ENCODE measurements at places on chromosomes 3 and 15.

DNA sequence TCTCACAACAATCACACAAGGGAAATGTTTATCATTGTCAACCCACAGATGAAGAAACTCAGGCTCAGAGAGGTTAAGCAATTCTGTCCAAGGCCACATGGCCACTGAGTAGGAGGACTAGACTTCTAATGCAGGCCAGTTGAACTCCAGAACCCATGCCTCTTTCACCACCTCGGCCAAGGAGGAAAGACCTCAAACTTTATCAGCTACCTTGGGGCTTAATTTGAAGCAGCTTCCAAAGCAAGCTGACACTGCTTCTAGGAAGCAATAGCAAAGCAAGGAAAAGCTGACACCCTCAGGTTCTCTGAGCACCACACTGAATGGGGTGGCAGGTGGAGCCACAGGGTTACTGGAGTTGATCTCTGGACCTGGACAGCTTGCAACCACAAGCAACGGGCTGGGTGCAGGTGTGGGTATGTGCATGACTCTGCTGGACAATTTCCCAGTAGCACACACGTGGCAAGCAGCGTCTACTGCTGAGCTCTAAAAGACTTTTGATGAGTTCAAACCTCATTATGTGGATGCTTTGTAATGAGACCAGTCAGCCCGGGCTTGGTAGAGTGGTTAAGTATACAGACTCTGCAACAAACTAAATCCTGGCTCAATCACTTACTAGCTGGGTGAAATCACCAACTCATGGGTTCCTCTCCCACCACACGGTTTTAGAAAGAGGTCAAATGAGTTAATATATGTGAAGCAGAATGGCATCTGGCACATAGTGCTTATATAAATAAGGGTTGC is 23.1 kb downstream of the CCNL1 start:
- DNase-seq: no peak

GRCh38 chr15:59196416-59196815 is 10.2 kb upstream of the LDHAL6B start:
- DNase-seq: no peak

GRCh38 chr3:129014148-129014547 is 13.0 kb downstream of the EFCC1 start:
- DNase-seq: no peak

GRCh38 chr15:81394603-81395002 is 20.6 kb upstream of the TMC3 start:
- no peak for DNase-seq

- no peak for DNase-seq
Measured at GRCh38 chr3:108487439-108487838, 23.0 kb downstream of the MYH15 start.

DNA sequence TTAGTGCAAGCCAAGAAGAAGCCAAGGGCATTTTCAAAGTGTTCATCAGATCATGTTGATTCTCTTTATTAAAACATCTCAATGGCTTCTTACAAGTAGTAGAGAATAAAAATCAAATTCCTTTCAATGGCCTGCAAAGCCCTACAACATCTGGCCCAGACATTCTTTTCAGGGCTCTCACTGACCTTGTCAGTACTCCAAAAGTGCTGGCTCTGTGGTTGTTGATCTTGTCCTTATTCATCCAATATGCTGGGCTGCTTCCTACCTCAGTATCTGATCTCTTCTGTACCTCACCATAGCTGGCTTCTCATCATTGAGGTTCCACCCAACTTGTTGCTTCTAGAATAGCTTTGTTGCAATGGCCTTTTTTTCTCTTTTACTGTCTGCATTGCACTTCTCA is 74.0 kb upstream of the SAMMSON start:
- DNase-seq: no peak

- no peak for DNase-seq
Measured at GRCh38 chr3:31572236-31573004, 39.7 kb downstream of the STT3B start.

GRCh38 chr15:90665288-90666134 is 51.6 kb upstream of the BLM start:
- peak; percentile 75 for DNase-seq

GRCh38 chr15:86155551-86155950 is 75.9 kb downstream of the AGBL1 start:
- DNase-seq: no peak

DNA sequence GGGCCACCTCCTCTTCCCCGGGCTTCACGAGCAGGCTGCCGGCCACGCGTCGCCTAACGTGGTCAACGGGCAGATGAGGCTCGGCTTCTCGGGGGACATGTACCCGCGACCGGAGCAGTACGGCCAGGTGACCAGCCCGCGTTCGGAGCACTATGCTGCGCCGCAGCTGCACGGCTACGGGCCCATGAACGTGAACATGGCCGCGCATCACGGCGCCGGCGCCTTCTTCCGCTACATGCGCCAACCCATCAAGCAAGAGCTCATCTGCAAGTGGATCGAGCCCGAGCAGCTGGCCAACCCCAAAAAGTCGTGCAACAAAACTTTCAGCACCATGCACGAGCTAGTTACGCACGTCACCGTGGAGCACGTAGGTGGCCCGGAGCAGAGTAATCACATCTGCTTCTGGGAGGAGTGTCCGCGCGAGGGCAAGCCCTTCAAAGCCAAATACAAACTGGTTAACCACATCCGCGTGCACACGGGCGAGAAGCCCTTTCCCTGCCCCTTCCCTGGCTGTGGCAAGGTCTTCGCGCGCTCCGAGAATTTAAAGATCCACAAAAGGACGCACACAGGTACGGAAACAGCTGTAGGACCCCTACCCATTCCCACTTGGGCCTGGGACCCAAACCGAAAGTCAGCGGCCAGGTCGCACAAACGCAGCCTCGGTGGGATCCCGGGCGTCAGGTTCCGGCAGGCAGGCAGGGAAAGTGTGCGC is 1.5 kb downstream of the ZIC1 start:
- DNase-seq: no peak

DNA sequence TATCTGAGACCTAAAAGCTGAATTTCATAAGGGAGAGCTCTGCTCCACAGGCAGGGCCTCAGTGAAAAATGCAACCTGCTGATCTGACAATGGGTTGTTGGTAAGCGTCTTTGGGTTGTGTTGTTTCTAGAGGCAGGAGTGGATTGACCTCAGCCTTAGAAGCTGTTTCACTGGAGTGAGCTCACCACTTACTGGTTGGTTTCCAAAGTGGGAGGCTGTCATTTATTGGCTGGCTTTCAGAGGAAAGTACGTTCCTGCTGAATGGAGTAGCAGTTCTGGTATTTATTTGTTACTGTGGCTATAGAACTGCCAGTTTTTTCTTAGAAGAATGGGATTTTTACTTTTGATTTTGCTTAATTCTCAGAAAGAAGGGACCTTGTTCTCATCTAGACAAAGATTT is 29.3 kb upstream of the COL6A5 start:
- DNase-seq: no peak

DNA sequence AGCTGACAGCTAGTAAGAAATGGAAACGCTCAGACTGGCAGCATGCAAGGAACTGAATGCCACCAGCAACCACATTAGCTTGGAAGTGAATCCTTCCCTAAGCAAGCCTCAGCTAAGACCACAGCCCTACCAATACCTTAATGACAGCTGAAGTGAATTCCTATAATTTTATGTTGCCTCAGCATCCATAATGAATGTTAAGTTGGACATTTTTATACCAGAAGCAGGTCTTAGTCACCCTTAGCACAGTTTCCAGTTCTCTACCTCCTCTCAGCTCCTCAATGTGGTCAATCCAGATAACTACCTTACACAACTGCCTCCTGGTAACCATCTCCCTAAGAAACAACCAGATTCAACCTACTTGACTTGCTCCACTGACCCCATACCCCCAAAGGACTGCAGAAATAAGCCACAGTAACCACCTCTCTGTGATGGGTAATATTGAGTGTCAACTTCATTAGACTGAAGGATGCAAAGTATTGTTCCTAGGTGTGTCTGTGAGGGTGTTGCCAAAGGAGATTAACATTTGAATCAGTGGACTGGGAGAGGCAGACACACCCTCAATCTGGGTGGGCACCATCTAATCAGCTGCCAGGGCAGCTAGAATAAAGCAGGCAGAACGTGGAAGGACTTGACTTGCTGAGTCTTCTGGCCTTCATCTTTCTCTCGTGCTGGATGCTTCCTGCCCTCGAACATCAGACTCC is 33.5 kb downstream of the NEDD4 start:
- DNase-seq: no peak

- peak; percentile 72 for DNase-seq
Measured at GRCh38 chr15:39623529-39623931, 42.7 kb downstream of the THBS1 start.

- no peak for DNase-seq
Measured at GRCh38 chr15:61509327-61509840, 280.3 kb upstream of the RORA start.

DNA sequence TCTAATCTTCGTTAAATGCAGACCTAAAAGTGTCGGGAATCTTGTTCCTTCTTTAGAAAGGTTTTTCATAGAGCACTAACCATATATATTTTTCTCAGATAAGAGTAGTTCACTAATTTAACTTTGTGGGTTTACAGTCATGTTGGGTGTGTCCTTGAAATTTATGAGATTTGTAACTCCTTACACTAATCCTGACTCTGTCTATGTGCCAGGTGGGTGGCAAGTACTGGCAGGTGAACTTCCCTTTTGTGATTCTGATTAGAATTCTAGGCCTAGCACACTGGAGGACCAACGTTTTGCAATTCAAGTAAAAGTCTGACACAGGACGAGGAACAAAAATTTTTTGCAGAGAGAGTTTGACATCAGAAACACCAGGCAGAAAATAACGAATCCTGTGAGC is 220.1 kb downstream of the P3H2 start:
- DNase-seq: no peak

- peak; percentile 71 for DNase-seq
Measured at GRCh38 chr3:10223676-10224639, 24.3 kb upstream of the TATDN2 start.

- no peak for DNase-seq
Measured at GRCh38 chr3:184679056-184679816, 32.6 kb downstream of the MAGEF1 start.

GRCh38 chr3:172031996-172032395 is 7.4 kb upstream of the FNDC3B start:
- no peak for DNase-seq

DNA sequence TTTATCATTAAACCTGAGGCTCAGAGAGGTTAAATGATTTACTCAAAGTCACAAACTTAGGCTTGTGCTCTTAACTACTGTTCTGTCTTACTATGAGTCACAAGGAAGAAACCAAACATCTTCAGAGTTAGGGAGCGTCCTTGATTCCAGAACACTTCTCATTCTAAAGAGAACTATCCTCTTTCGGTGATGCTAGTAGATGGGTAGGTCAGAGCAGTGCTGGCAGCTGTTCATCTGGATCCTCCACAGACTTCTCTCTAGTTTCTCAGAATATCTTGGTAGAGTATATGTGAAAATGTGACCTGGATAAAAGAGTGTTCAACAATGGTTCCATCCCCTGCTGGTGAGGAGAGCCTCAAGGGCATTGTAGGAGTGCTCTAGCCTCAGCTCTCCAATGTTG is 3.3 kb downstream of the ARL6IP5 start:
- DNase-seq: no peak
